Motor neuron (in vitro differentiated cells): ENCODE measurements at places on chromosomes 2 and 18. TPM values are rescaled to one million over a fixed set of nuclear protein-coding genes. Genes with fewer than 3 reads are reported as not detected.

The MDH1B gene
- total RNA-seq, result 4.0 and 4.4 TPM in 2 replicates

The PPP4R3B gene
- total RNA-seq, result 50.3 and 54.3 TPM in 2 replicates

The CHST9 gene
- 0.19 and 0.22 TPM in 2 replicates for total RNA-seq

The G6PC2 gene
- total RNA-seq, result 0.25 TPM in 1 of 2 replicates, not detected in the other

The RBMS1 gene
- 24.5 and 24.7 TPM in 2 replicates for total RNA-seq

The TMEM37 gene
- 0.95 and 1.4 TPM in 2 replicates for total RNA-seq

The TACR1 gene
- total RNA-seq, result 6.9 and 13.5 TPM in 2 replicates

The FAM124B gene
- 0.09 TPM in 1 of 2 replicates, not detected in the other for total RNA-seq

The C2orf66 gene
- 5.8 and 7.3 TPM in 2 replicates for total RNA-seq

The DAPL1 gene
- total RNA-seq, result not detected in 2 replicates

The APLF gene
- total RNA-seq, result 1.8 TPM in 2 replicates

The KCNIP3 gene
- 1.0 and 1.6 TPM in 2 replicates for total RNA-seq
